Right hindlimb (tissue), 1 donor: ENCODE measurements at places on chromosomes 13 and 19.

DNA sequence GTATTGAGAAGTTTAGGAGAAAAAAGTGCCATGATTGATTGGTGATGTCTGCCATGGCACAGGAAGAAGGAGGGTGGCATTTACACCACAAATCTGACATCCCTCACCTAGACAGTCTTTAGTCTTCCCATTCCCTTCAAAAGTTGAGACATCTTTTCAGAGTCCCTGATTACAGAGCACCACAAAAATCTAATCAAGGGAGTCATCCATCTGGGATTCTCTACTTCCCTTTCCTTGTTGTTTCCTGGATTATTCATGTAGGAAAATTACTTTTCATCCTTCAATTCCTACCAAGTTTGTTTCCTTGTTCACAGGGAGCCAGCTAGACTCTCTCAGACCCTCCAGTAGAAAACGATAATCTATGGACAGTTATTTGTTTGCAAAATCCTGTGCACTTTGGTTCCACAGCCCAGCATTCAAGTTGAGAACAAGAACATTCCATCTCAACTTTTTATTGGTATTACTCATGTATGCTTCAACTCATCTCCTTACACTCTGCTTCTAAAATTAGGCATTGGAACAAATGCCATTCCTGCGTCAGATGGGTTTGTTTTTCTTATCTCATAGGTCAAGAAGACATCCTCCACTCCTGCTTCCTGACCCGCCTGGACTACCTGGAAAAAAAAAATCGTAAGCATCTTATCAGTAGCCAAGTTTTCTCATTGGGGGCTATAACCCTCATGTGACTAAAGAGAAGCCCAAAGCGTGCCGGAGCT is 259.9 kb downstream of the FOXO1 start:
- no peak for DNase-seq

- no peak for DNase-seq
Observed at GRCh38 chr19:53965091-53965490, 2.4 kb downstream of the CACNG8 start.

- DNase-seq = no peak
Observed at GRCh38 chr19:44648631-44649251, 5.0 kb downstream of the PVR start.

DNA sequence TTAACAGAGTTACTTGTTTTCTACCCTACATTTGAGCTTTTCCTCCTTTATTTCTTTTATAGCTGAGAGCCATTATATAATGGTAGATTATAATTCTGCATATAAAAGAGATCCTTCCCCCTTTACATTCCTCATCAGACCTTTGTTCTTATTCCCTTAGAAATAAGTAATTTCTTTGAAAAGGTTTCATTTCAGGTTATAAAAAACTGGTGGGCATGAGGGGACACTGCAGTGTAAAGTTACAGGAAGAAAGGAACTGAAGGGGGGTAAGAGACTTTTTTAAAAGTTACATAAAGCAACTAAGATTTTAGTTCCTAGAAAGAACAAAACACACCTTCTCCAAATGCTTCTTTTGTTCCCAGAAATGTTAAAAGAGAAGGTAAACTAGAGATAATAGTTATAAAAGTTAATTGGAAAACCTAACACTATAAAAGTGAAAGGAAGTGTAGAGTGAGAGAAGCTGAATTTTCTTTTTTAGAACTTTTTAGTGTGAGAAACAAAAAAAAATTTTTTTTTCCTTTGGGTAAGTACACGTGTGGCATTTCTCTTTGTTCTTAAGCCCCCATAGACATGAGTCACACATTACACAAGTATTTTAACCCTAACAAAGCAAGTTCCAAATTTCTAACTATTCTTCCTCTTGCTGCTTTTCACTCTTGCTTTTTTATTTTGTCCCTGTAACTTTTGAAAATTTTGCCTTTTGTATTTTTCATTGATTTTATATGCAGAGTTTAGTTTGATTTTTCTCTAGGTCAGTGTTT is 106.4 kb upstream of the MLNR start:
- DNase-seq = no peak

DNA sequence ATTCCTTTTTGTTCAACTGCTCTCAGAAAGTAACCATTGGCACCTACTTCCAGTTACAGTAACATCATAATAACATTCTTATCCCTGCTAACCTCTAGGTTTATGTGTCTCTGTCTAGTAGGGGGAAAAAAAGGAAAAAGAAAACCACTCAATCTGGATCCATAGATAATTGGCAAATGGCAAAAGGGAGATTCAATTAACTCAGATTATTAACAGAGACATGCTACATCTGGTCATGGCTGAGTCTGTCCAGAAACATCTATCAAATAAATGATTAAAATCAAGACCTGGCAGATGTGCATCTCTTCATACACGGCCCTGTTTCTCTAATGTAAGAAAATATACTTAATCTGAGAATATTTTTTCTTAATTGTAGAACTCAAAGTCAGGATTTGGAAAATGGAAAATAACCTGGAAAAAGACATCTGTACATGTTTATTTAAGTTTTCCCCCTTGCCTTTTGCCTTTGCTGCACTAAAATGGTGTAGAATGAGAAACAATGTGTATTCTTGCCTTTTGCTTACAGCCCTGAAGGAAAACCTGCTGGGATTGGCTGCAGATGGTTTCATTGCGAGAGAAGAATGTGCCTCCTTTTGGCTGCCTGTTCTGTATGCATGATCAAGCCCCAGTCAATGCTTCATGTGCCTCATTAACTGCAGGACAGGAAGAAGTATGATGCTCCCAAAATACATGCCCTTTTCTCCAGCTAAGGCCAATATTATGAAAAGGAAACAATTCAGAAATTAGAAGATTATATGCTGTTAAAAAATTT is 921.6 kb upstream of the PCDH20 start:
- DNase-seq = no peak

- DNase-seq = no peak
Observed at GRCh38 chr13:54402495-54402894, 1373.9 kb downstream of the OLFM4 start.

- no peak for DNase-seq
Observed at GRCh38 chr13:113639616-113640262, 18.3 kb downstream of the ATP4B start.

DNA sequence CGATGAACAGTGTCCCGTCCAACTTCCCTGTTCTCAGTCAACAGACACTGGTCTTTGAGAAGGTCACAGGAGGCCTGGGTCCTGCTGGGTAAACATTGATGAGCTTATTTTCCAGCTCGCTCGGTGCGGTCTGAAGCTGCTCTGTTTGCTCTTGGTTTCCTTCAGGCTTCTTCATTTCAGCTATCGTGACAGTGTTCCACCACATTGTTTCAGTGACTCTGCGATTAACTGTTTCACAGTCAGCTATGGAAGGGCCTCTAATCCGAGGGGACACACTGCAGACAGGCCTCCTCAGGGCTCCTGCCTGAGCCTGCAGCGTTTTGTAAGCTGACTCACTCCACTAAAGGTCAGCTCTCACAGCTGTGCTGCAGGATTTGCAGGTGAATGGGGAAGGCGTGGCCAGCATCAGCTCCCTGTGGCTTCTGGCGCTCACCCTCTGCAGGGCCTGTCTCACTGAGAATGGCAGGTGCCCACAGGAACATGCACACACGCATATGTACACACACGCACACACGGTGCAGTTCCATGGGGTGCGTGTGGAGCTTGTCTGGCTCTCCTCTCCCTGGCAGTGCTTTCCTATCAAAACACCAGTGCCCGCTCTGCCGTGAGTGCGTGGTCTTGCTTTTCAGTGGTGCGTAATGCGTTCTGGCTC is 62.9 kb upstream of the MCF2L start:
- peak; percentile 3 for DNase-seq

- no peak for DNase-seq
Observed at GRCh38 chr13:84651288-84651687, 769.0 kb upstream of the SLITRK1 start.

DNA sequence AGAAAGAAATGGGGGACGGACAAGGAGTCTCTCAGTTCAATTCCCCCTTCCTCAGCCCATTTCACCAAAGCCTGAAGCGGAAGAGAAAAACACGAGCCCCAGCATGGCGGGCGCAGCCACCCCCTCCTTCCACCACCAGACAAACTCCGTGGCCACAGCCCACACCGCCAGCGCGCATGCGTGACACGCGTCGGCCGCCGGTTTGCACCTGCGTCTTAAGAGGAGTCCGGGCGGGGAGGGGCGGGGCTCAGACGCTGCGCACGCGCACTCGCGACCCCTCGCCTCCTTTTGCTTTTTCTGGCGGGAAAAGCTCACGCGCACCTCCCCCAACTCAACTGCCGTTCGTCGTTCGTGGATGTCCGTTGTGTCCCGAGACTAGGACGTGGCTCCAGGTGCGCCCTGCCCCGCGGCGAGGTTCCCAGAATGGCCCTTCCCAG is at the start of gene KASH5:
Gene KASH5, plus strand, starts transcription at position 314 of the 437 bp plus-strand sequence. CDS start 2,635 bp downstream, outside the sequence.
- peak; percentile 73 for DNase-seq

GRCh38 chr19:45094137-45094536 is 1.2 kb downstream of the PPP1R37 start:
- no peak for DNase-seq

GRCh38 chr13:34408640-34409039 is 533.4 kb upstream of the NBEA start:
- no peak for DNase-seq

DNA sequence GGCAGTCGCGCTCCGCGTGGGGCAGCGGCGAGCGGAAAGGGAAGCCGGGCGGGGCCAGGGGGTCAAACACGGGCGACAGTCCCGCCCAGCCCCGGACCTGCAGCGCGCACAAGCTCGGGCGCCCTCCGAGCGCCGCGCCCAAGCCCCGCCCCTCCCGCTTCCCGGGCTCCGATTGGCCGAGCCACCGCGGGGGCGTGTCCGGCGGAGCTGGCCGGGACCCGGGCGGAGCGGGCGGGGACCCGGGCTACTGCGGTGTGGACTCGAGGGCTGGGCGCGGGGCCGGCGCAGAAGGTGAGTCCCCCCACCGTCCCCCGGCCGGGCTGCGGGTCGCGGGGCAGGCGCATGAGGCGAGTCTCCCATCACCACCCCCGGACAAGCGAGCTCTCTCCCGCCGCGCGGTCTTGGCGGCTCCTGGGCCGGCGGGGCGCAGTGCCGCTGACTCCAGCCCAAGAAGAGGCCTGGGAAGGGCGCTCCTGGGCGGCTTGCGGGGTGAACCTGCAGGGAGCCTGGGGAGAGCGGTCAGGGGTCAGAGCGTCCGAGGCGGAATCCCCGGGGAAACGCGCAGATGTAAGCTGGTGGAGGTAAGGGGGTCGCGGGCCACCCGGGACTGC is at the start of gene PLEKHF1:
Gene PLEKHF1, plus strand, starts transcription at position 247 of the 611 bp plus-strand sequence. CDS start 8,379 bp downstream, outside the sequence.
- peak; percentile 90 for DNase-seq

- no peak for DNase-seq
Observed at GRCh38 chr13:47846886-47847285, 154.2 kb downstream of the SUCLA2 start.

GRCh38 chr13:107900775-107901174 is 314.6 kb downstream of the LIG4 start:
- no peak for DNase-seq

DNA sequence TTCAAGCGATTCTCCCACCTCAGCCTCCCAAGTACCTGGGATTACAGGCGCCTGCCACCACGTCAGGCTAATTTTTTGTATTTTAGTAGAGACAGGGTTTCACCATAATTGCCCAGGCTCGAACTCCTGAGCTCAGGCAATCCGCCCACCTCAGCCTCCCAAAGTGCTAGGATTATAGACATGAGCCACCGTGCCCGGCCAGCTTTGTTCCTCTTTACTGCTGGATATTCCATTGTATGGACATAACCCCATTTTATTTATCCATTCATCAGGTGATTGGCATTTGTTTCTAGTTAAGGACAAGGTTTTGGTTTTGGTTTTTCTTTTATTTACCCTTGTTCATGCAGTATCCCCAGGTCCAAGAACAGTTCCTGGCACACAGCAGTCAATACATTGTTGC is 4.1 kb upstream of the RPS9 start:
- DNase-seq = no peak

DNA sequence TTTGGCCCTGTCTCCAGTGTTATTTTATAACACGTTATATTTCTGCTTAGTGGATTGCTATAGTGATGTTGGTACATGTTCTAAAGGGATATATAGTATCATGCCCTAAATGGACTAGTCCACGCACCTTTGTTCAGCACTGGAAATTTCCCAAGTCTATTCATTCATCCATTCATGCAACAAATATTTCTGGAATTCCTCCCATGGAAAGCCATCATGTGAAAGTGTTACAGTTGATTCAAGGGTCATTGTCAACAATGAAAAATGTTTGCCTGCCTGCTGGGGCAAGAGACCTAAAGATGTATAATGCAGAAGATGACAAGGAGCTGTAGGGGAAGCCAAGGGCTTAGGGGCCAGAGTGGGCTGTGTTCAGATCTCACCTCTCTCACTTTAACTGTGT is 10.8 kb upstream of the HSPH1 start:
- no peak for DNase-seq

- DNase-seq = no peak
Observed at GRCh38 chr13:49374585-49375290, 69.1 kb downstream of the CAB39L start.

GRCh38 chr13:106349080-106349931 is 186.2 kb downstream of the EFNB2 start:
- DNase-seq = no peak

- DNase-seq = no peak
Observed at GRCh38 chr19:1872807-1873523, 9.6 kb upstream of the KLF16 start.

- no peak for DNase-seq
Observed at GRCh38 chr13:65722506-65722905, 1507.6 kb downstream of the PCDH9 start.

GRCh38 chr19:44142059-44142433 is 692 bp downstream of the ZNF234 start:
- DNase-seq = no peak

DNA sequence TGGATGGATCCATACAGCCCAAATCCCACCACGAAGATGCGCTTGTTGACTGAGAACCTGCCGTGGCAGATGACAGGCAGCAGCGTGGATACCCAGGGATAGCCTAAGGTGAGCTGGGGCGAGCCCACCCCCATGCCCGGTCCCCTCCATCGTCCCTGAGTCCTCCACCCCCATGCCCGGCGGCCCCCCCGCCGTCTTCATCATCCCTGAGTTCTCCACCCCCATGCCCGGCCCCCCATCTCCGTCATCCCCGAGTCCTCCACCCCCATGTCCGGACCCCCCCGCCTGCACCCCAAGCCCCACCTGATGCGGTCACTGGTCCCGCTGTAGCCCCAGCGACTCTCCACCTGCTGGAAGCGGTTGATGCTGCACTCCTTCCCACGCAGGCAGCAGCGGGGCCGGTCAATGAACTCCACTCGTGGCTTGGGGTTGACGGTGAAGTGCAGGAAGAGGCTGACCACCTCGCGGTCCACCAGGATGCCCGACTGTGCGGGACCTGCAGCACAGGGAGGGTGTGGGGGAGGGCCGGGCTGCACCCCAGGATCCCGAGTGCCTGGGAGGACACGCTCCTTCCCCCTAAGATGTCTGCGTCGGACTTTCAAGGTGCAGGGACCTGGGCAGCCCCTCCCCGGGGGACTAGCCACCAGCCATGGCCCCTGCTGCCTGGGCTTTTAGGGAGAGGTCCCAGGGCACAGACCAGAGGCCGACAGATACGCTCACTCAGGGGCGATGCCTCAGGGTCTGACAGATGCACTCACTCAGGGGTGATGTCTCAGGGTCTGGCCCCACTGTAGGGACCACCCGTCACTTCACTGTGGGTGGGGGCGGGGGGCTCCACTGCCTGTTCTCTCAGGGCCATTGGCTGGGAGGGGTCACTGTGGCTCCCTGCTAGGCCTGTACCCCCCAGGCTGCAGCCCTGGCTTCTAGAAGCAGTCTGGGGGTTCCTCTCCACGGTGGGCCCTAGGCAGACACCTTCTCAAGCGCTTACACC is 28.0 kb downstream of the BTBD2 start:
- DNase-seq = no peak

GRCh38 chr13:36665630-36666029 is 8.2 kb upstream of the SERTM1 start:
- DNase-seq = no peak

GRCh38 chr19:56314018-56314380 is 640 bp downstream of the ZSCAN5A start:
- peak; percentile 30 for DNase-seq

- DNase-seq = no peak
Observed at GRCh38 chr13:31910633-31911032, 120.9 kb upstream of the FRY start.
